ENCODE measurements at places on chromosomes 16 and 17. TPM values are rescaled to one million over a fixed set of nuclear protein-coding genes. Genes with fewer than 3 reads are reported as not detected.

Gene ZDHHC1
- 27.6 TPM for total RNA-seq

Gene HSD17B2
- total RNA-seq = not detected

Gene FOXF1
- 2.8 TPM for total RNA-seq

Gene LAT
- 0.97 TPM for total RNA-seq

Gene KRT12
- total RNA-seq = not detected

- H3K4me3 ChIP-seq = no peak overlapping the region
- H3K4me1 ChIP-seq = no peaks in the 10 kb centered on the region
- peak overlapping the region; percentile 68 for H3K27ac ChIP-seq
- no peak for DNase-seq
- H3K36me3 ChIP-seq = no peaks in the 10 kb centered on the region
Observed at GRCh38 chr16:86342161-86342834, 168.0 kb upstream of the FOXF1 start.

DNA sequence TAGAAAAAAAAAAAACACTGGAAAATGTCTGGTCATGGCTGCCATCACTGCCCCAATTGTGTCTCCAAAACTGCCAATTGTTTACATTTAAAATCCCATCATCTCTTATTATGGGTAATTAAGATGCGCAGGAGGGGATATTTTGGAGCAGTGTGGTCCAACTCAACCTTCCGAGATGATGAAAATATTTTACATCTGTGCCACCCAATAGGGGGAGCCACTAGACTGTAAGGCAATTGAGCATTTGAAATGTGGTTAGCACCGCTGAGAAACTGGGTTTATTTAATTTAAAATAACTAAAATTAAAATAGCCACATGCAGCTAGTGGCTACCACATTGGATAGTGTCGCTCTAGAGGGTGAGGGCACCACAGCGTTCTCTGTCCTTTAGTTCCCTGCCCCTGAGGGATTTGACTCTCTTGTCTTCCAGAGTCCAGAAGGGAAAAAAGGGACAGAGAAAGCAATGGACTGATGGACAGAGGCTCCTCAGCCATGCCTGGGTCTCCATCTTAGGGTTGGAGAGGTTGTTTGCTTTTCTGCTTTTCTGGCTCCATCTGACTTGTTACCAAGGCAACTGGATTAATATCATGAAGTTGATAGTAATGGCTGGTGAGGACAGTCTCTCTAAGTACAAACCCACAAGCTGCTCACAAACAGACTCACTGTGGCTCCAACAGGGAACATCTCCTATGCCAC lies 3.5 kb downstream of the MPO start:
- no peaks in the 10 kb centered on the region for H3K27me3 ChIP-seq
- no peak overlapping the region for H3K27ac ChIP-seq
- no peaks in the 10 kb centered on the region for H3K4me1 ChIP-seq
- DNase-seq = no peak

- no peaks in the 10 kb centered on the region for H3K4me1 ChIP-seq
- no peak overlapping the region for H3K4me3 ChIP-seq
- no peaks in the 10 kb centered on the region for H3K27me3 ChIP-seq
Observed at GRCh38 chr16:63289834-63290460, 1253.7 kb upstream of the CDH8 start.

All from uterus (tissue), 4 donors.